ENCODE measurements at places on chromosomes 1 and 21.

GRCh38 chr21:43372663-43373361 is 54.1 kb downstream of the SIK1 start:
- DNase-seq: no peak

DNA sequence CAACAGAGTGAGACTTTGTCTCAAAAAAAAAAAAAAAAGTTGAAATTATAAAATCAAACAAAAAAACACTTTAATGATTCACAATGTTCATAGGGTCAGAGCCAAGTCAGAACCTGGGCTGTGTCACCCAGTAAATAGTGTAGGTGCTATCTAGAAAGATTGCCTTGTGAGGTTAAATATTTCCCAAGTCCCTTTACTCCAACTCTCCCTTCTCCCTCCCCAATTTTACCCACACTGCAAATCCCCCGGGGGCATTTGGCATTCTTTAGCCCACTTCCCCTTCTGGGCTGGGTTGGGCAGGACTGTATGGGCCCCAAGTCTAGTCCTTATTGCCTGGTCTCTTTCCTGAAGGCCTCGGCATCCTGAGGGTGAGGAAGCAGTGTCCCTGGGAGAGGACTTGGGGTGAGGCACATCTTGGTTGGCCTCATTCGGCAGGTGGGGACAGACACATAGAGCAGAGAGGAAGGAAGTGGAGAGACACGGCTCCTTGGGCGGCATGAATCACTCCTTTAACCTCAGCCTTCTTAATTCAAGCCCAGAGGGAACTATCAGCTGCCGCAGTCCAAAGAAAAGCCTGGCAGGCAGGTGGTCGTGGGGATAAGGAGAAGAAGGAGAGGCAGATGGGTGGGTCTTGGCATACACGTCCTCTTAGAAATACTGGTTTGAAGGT is 8.2 kb downstream of the ADORA1 start:
- DNase-seq: no peak

- no peak for DNase-seq
Observed at GRCh38 chr1:83546874-83547273, 452.1 kb downstream of the TTLL7 start.

GRCh38 chr1:52904927-52905698 is 16.4 kb downstream of the ECHDC2 start:
- DNase-seq: no peak

- DNase-seq: no peak
Observed at GRCh38 chr1:183673605-183674323, 20.6 kb upstream of the APOBEC4 start.

- DNase-seq: no peak
Observed at GRCh38 chr1:105730701-105731100, 1325.8 kb upstream of the PRMT6 start.
